Fibroblast of upper back skin (primary cell): ENCODE measurements at places on chromosomes 1 and 21.

- no peak for DNase-seq
Measured at GRCh38 chr1:95061445-95062006, 11.2 kb downstream of the ALG14 start.

DNA sequence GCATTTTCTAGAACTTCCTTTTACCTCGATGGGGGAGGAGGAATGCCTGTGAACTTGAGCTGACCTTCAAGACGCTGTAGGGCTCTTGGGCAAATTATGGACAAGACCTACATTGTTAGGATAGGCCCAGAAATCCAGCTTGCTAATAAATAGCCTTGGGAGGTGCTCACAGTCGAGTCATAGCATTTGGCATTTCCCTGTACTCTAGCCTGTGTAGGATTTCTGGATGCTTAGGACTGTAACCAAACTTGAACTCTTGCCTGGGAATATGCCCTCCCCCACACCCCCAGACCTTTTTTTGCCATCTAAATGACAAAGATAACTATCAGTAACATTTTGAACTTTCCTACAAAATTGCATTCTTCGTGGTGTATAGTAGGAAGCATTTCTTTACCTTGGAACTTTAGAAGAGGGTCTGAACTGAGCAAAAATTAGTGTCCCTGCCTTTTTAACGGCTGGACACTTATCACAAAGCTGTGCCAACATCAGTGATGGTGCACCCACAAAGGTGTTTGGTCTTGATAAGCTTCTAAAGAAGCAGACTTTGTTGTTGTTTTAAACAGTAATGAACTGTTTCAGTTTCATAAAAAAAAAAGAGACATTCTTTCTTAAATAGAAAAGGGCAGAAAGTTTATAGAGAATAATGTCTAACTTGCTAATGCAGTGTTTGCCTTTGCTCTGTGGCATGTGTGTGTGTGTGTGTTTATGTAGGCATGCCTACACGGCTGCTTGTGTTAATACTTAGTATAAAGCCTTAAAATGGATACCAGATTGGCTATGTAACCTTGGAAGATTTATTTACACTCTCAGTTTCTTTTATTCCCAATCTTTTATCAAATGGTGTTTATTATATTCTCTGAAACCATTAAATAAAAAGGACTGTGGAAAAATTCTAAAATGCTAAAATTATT lies 88.2 kb downstream of the NFIA start:
- peak; percentile 56 for DNase-seq

DNA sequence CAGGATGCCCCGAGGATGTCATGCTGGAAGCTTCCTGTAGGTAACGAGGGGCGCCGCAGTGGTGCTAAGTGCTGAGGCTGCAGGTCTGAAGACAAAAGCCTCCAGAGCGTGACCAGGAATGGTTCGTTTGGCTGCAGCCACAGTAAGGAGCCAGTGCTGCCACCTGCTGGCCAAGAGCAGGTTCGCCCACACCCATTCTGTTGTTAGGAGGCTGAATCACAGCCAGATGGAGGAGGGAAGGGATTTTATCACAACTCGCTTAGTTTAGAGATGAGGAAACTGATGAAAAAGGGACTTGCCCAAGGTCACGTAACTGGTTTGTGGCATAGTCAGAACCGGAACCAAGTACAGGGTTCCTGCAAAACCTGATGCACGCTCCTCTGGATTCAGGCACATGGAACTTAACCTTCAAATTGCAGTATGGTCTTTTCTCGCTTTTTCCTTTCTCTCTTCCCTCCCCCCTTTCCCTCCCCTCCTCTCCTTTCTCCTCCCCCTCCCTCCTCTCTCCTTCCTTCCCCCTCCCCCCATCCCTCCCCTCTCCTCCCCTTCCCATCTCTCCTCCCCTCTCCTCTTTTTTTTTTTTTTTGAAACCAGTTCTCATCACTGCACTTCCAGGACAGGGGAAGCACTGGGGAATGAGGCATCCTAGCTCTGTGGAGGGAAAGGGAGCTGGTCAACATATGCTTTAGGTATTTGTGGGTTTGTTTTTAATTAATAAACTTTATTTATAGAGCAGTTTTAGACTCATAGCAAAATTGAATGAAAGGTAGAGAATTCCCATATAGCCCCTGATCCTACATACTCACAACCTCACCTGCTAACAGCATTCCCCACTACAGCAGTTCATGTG lies 81.8 kb downstream of the MPZL1 start:
- peak; percentile 93 for DNase-seq

DNA sequence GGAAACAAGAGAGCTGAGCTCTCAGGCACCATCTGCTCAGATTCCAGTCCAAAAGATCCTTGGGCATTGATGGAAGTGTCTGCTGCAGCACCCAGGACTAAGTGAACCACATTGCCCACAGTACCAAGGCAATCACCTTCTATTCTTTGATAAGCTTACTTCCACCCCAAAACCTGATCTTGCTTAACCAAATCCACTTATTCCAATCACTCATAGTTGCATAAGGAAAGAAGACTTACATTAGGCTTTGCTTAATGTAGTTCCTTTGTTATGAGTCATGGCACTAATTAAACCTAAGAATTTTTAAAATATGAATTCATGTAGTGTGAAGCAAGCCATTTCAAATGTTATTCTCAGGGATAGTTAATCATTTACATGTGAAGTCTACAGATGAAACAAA lies 84.5 kb downstream of the UCHL5 start:
- peak; percentile 32 for DNase-seq

DNA sequence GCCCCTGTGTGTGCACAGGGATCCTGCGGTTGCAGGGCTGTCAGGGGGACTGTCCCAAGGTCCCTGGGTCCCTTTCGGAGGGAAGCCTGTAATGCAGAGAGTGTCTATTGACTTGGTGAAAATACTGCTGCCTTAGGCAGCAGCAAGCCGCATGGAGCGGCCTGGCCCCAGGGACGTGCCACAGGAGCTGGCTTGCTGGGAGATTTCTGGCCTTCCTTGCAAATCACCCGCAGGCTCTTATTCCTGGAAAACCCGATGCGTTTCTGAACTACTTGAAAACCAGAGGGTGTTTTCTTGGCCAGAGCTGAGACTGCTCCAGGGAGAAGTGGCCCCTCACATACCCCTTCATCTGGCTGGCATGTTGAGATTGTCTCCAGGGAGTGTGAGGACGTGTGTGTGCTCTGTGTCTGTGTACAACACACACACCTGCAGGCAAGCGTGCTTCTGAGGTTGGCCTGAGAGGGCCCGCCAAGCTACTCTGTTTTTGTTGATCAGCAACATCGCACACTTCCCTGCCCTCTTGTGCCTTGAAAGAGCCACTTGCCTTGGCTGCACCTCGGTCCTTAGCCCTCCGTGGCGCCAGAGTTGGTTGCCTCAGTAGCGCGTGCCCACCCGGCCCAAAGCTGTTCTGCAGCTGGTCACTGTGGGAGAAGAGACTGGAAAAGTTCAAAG lies 10.5 kb downstream of the PRDM16 start:
- no peak for DNase-seq

DNA sequence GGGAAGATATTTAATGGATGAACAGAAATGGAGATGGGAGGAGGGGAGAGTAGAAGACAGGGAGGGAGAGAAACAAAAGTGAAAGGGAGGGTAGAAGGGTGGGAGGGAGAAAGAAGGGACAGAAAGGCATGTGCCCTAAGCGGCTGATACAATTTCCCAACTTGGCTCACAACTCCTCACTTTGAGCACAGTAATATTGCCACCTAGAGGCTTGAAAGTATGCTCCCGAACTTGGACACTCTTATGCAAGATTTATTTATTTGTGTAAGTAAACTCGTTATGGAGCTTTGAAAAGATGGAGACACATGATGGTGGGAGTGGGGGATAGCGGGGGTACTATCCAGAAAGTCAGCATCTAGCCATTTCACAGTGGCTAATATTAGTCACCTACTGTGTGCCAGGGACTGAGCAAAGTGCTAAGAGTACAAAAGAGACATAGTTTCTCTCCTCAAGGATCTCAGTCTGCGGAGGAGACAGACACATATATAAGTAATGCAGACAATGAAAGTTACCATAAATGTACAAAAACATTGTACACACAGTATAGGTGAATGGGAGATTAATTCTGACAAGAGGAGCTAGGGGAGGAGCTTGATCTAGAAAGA lies 189.7 kb downstream of the SEC16B start:
- DNase-seq, result peak; percentile 64

DNA sequence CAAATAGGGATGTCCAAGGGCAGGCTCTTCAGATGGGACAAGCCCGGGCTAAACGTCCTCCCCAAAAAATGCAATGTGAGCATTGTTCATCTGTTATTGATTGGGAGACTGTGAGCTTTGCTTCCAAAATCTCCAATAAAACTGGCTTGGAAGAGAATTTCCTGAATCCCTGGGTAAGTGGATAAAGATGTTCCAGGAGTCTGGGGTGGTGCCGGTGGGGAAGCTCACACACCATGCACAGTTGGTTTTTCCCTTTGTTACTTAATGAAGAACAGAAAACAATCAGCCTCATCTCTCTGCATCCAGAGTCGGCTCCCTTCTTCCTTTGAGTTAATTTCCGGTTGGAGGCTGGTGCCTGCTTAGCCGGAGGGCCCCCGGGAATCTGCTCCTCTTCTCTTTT lies 72.1 kb upstream of the ZBTB40 start:
- peak; percentile 58 for DNase-seq

DNA sequence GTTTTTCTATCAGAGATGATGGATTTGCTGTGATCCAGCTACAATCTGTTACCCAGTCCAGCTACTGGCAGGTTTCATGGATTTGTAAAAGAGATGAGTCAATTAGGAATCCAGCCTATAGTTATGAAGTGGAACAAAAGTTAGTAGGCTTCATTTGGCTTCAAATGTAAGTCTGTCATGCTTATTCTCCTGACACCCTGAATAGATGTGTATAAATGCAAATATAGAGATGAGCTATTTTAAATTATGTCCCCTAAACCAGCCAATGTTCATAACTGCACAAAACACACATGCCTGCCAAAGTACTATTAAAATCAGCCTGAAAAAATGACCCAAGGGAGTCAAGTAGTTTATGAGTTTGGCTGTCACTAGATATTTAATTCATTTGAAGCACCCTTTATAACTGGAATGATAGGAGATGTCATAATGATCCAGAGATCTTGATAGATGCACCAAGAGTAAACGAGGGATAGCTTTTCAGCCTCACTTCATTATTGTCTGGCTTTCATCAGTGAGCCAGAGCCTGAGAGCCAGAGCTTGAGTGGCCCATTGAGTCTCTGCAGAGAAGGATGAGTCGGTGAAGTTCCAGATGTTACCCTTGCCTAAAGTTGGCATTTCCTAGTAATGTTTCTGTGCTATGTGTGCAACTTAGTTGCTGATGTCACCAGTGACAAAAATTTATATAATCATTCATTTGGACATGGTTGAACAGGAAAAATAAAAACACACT lies 11.8 kb upstream of the NTMT2 start:
- peak; percentile 21 for DNase-seq

DNA sequence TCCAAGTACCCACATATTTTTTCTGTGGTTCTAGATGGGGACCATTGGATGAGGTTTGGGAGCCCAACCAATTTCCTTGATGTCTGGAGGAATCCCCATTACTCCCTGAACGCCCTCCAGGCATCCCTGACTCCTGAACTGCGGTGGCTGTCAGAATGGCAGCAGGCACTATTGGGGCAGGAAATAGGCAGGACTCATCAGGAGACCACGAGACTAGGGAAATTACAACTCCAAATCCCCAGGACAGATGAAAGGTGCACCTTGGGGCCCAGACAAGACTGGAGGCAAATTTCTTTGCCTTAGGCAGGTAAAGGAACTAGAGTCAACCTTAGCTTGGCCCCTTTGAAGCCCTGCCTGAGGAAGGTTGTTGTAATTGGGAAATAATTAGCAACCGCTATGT lies 1.1 kb downstream of the CGN start:
- DNase-seq, result no peak

- peak; percentile 66 for DNase-seq
Measured at GRCh38 chr1:117284399-117285215, 73.9 kb upstream of the VTCN1 start.

- peak; percentile 57 for DNase-seq
Measured at GRCh38 chr1:45767035-45767434, 16.6 kb upstream of the IPP start.

DNA sequence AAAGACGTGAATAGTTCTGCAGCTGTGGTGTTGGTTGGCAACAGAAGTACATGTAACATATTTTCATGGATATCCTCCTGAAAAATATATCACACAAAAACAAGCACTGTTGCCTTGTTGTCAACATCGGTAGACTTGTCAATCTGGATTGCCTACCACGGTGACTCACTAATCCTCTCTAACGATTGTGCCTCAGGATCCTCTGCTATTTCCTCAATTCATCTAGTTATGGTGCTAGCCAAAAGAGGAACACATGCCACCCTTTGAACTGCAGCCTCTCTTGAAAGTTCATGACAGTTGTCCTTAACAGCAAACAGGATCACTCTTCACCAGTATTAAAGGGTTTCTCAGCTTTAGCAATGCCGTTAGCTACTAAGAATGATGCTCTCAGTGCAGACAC lies 25.7 kb downstream of the RASAL2 start:
- DNase-seq, result no peak

GRCh38 chr21:42349420-42350317 lies 1.1 kb downstream of the TFF2 start:
- no peak for DNase-seq

DNA sequence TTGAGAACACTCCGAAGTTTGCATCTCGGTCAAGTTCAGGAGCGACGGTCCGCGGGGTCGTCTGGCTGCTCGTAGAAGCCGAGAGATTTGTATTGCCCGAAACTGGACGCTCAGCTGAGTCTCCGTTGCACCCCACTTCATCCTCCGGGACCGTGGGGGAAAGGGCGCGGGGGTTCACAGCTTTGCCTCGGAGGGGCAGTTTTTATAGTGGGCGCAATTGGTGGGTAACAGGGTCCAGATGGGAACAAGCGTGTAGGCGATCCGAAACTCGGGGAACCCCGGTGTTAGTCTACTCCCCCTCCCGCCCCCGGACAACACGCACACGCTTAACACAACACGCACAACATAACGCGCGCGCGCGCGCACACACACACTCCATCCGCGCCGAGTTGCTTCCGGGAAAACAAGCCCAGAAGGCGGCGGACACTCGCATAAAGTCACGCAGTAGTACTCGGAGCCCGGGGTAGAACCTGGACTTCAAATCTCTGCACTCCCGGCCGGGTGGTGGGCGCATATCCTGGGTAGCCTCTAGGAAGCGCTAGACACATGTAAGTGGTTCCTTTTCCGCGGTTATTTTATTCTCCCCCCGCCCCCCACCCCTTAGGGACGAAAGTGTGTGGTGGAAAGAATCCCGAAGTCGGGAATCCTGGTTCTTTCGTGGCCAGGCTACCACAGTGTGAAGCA lies 1.1 kb upstream of the JUN start:
- DNase-seq, result peak; percentile 96

GRCh38 chr1:34419663-34420136 lies 243.0 kb downstream of the C1orf94 start:
- peak; percentile 31 for DNase-seq

DNA sequence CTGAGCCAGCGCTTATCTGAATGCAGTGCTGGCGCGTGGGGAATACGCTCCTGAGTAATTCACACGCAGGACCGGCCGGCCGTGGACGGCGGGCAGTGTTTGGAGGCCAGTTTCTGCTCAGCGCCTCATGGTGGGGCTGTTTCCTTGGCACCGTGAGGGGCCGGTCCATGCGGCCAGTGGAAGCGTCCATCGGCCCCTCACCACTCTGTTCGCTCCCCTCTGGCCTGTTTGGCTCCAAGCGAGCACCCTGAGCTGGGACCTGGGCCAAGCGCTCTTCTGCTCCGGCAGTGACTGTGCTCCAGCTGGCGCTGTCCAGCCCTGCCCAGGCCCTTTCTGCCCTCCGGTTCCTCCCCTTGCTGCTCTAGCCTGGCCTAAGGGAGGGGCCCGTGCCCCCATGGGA lies 16.3 kb upstream of the PLCH2 start:
- no peak for DNase-seq

GRCh38 chr1:98098473-98098872 lies 177.6 kb upstream of the DPYD start:
- DNase-seq, result no peak

GRCh38 chr1:3011631-3012455 lies 9.4 kb upstream of the ACTRT2 start:
- DNase-seq, result peak; percentile 2

- DNase-seq, result no peak
Measured at GRCh38 chr1:59352065-59352464, 55.2 kb downstream of the FGGY start.
